IMR-90 (cell line): ENCODE measurements at places on chromosomes 12 and 14.
A peak's percentile ranks its signal among the peaks of the same experiment; 100 is the strongest.

DNA sequence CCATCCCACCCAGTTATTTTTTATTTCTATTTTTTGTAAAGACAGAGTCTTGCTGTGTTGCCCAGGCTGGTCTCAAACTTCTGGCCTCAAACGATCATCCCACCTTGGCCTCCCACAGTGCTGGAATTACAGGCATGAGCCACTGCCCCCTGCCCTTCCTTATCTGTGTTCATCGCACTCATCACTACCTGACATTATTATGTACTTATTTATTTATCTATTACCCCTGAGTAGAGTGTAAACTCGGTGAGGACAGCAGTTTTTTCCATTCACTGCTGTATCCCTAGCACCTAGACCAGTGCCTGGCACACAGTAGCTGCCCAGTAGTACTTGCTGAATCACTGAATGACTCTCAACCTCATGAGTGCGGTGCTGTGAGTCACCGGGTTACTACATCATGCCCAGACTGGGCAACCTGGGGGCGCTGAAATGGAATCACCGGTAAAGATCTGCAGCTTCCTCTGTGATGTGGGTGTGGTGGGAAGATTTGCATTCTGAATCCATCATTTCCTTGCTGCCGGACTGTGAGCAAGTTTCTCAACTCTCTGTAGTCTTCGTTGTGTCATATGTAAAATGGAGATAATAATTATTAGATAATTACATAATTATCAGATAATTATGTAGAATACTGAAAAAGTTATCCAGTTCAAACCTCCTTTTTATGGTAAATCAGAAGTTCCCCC, 81.9 kb upstream of the USP44 start:
- peak; percentile 91 for DNase-seq

DNA sequence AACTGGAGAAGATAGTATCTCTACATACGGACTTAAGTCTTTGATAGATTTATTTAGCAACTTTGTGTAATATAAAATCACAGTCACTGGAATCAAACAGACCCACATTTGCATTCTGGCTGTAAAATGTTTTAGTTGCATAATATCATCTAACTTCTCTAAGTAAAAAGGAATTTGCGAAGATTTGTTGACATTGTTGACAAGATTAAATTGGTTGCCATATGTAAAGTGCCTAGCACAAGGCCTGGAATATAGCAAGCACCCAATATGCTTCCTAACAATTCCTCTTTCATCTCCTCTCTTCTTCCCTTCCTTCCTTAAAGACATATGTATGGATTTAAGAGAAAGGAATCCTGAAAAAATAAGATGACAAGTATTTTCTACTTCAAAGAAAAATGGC, 295.4 kb upstream of the PPFIA2 start:
- no peak for DNase-seq

DNA sequence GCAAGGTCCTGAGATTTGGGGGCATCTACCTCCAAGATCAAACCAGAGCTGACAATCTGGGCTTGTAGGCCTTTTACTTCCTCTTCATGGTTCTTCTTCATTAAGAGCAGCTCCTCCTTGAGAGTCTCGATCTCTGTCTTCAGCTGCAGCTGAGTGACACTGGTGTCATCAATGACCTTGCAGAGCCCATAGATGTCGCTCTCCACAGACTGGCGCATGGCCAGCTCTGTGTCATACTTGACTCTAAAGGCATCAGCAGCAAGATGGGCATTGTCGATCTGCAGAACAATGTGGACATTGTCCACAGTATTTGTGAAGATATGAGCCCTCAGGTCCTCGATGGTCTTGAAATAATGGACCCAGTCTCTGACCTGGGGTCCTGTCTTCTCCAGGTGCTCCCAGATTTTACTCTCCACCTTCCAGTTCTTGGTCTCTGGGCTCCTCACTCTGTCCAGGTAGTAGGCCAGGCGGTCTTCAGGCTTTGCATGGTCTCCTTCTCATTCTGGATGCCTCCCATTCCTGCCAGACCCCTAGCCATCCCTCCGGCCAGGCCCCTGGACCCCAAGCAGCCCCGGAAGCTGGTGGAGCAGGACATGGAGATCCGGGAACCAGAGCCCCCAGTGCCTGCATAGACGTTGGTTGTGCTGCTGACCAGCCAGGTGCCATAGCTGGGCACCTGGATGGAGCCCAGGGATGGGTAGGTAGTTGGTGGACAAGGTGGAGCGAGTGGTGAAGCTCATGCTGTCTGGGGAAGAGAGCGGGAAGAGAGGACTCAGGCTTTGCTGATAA, 141.0 kb downstream of the MSRB3 start:
- no peak for DNase-seq

- DNase-seq = peak; percentile 12
Measured at GRCh38 chr14:34300882-34301734, 160.9 kb downstream of the SPTSSA start.

- no peak for DNase-seq
Measured at GRCh38 chr14:100675699-100676684, 50.7 kb upstream of the DLK1 start.
